ENCODE measurements at places on chromosomes 7 and 10. TPM values are rescaled to one million over a fixed set of nuclear protein-coding genes. Genes with fewer than 3 reads are reported as not detected.

- no peak for DNase-seq
Measured at GRCh38 chr10:62527019-62527827, 153.1 kb downstream of the ZNF365 start.

The VAX1 gene
- not detected for total RNA-seq

- peak; percentile 39 for DNase-seq
Measured at GRCh38 chr10:79380946-79381721, 33.9 kb downstream of the PPIF start.

- DNase-seq: peak; percentile 62
Measured at GRCh38 chr7:44534501-44534900, 6.6 kb downstream of the NPC1L1 start.

The CNTNAP2 gene
- not detected for total RNA-seq

DNA sequence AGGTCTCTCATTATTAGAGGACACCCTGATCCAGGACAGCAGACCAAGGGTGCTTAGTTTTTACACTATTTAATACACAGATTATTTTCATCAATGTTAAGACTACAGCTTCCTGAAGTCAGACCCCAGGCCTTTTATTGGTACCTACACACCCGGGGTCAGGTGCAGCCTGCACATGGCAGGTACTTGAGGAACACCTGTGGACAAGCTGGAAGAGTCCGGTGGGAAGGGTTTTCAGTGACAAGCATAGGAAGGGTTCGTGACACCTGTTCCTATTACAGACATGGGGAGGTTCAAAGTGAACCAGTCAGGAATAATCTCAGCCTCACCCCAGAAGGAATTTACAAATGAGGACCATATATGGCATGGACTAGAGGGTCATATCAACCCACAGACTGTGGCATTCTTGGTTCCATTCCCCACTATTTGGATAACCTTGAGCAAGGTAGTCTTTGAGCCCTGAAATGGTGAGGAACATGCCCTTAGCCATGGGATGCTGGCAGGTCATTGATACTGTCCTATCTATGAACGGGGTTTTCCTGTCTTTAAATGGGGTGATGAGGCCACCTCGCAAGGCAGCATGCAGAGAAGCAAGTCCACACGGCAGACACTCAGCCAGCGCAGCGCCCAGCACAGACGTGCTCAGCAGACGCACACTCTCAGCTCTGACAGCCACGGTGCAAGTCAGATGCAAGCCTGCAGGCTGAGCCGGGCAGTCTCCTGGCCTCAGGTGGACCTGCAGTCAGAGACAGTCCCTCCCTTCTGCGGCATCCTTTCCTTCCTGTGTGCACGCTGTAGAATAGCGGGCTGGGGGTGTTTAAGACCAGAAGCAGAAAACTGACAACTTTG is 624.9 kb downstream of the PTPRN2 start:
- DNase-seq: no peak

DNA sequence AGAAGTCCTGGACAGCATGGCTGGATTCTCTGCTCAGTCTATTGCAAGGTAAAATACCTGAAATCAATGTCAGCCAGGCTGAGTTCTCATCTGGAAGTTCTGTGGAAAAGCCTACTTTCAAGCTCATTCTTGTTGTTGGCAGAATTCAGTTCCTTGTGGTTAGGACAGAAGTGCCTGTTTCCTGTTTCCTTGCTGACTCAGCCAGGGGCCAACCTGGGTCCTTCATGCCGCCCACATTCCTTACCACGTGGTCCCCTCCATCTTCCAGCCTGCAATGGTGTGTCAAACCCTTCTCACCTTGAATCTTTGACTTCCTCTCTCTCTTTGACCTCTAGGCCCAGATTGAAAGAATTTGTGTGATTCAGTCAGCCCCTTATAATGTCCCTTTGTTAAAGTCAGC is 197.1 kb upstream of the STK17A start:
- DNase-seq: no peak
